ENCODE measurements at places on chromosomes 1 and 21. TPM values are rescaled to one million over a fixed set of nuclear protein-coding genes. Genes with fewer than 3 reads are reported as not detected.

PODN gene
- 0.29 TPM for total RNA-seq

HSPG2 gene
- 2,347 TPM for total RNA-seq

ADAM30 gene
- total RNA-seq = not detected

PPIAL4G gene
- total RNA-seq = not detected

CD34 gene
- 18.7 TPM for total RNA-seq

PTPRC gene
- not detected for total RNA-seq

TTLL10 gene
- total RNA-seq = not detected

DNAH14 gene
- total RNA-seq = 2.9 TPM

AVPR1B gene
- not detected for total RNA-seq

CLEC20A gene
- total RNA-seq = not detected

PTPRU gene
- total RNA-seq = 5.0 TPM

BARHL2 gene
- total RNA-seq = not detected
